SW480 (cell line): ENCODE measurements at places on chromosomes 2 and 18.

- DNase-seq = peak; percentile 2
Observed at GRCh38 chr18:37476182-37476581, 89.4 kb downstream of the CELF4 start.

DNA sequence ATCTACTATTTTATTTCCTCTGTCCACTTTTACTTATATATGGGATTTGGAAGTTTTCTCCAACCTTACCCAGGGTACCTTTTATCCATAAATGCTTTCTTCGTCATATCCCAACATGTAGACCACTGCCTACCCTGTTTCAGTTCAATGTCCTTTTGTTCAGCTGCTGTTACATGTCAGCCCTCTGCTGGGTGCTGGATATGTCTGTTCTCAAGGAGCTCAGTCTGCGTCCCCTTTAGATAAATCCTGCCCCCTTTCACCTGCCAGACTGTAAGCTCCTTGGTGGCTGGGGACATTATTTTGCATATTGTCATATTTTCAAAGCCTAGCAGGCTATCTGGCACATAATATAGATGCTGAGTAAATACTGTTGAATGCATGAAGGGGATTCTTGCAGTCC, 53.2 kb downstream of the NEMP2 start:
- no peak for DNase-seq

DNA sequence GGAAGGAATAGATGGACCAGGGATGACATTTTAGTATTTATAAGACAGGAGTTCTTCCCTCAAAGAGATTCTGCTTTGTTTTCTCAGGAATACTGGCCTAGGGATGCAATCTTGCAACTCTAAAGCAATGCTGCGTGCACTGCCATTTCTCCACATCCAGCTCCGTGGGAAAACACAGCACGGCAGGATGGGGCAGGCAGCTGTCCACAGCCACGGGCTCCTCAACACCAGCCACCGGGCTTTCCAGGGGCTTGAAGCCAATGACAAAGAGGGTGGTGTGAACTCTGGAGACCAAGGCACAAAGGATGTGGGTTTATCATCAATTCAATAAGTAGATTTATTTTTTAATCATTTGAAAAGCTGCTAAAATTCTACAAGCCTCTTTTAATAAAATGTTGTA, 49.3 kb downstream of the CABYR start:
- DNase-seq = no peak

DNA sequence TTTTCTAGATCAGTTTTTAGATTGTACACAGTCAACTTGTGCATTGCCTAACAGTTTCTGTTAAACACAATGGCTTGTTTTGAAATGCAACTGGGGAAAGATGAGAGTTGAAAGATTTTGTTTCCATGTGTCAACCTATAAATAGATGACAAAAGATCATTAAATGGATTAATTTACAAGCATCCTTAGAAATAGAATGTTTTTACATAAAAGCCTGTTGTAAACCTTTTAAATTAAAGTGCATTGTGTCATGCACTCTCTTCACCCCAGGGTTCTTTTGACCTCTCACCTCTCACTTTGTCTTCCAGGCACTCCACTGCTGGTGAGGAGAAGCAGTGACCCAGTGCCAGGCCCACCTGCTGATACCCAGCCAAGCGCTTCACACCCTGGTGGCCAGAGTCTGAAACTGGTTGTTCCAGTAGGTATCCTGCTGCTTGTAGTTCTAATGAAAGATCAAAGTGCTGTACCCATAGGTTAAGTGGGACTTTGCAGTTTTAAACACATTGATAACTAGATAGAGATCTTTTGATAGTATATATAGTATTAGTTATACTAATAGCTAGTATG, 502.1 kb downstream of the PARD3B start:
- DNase-seq = no peak

DNA sequence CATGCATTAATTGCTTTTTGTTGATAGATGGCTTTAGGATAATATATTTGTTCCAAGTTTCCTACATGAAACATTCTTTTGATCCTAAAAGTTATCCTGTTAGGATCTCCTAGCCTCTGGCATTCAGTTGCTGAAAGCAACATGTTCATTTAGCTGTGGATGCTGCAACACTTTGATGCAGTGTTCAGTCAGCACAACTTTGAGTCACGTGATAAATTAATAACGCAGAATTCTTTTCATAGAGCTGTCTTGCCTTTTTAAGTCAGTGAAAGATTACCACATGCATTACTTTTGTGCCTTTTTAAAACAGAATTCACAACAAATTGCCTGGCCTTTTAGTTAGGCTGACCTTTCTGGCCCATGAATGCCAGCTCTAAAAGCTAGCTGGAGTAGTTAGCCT, 1467.9 kb upstream of the ZEB2 start:
- no peak for DNase-seq
